Posterior vena cava (tissue), 2 donors: ENCODE measurements at places on chromosomes 5 and 9. TPM values are rescaled to one million over a fixed set of nuclear protein-coding genes. Genes with fewer than 3 reads are reported as not detected.

DNA sequence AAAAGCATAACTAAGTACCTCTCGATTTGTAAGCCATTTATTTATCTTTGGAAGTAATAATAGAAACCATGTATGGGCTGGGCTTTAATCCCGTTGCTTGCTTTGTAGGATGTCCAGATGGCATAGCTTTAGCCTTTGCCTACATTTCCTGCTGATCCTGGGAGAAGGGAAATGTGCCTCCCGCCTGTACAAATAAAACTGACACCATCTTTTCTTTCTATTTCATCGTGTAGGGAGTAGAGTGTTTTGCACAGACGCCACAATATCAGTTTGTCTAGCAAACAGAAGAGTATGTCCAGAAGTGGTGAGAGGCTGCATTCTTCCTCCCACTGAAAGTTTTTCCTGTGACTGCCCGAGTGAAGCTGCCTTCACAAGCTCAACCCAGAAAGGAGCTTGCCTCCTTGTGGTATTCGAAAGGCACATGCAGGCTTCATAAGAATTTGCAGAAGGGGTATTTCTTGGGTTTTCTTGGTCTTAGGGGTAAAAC is 24.7 kb upstream of the TJP2 start:
- DNase-seq = no peak

DNA sequence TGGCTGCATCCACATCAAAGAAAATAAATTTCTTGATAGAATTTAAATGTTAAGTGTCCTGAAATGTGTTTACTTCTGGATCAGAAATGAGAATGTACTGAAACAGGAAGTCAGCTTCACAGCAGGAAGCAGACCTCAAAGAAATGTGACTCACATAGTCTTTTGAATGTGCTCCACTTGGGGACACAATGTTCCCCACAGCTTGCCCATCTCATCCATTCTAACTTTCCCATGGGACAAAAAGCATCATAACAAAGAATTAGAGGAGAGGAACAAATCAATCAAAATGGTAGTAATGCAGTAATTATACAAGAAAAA is 85.7 kb downstream of the GRAMD2B start:
- DNase-seq = no peak

GRCh38 chr5:138903130-138903775 is 28.1 kb upstream of the LRRTM2 start:
- no peak for DNase-seq

- DNase-seq = no peak
Measured at GRCh38 chr5:159525117-159525516, 194.8 kb upstream of the IL12B start.

GRCh38 chr9:106653213-106653612 is 209.8 kb upstream of the ZNF462 start:
- DNase-seq = no peak

GRCh38 chr9:137053944-137054931 is at the start of gene ENTPD2:
TSS of gene ENTPD2 (minus strand) at chr9:137054061. CDS start at chr9:137053997, 64 bp downstream.
- no peak for DNase-seq

The MTMR12 gene
- 58.0 TPM for total RNA-seq

The SLC4A9 gene
- not detected for total RNA-seq
